GDM1 (cell line): ENCODE measurements at places on chromosomes 5 and 9.
A peak's percentile ranks its signal among the peaks of the same experiment; 100 is the strongest.

DNA sequence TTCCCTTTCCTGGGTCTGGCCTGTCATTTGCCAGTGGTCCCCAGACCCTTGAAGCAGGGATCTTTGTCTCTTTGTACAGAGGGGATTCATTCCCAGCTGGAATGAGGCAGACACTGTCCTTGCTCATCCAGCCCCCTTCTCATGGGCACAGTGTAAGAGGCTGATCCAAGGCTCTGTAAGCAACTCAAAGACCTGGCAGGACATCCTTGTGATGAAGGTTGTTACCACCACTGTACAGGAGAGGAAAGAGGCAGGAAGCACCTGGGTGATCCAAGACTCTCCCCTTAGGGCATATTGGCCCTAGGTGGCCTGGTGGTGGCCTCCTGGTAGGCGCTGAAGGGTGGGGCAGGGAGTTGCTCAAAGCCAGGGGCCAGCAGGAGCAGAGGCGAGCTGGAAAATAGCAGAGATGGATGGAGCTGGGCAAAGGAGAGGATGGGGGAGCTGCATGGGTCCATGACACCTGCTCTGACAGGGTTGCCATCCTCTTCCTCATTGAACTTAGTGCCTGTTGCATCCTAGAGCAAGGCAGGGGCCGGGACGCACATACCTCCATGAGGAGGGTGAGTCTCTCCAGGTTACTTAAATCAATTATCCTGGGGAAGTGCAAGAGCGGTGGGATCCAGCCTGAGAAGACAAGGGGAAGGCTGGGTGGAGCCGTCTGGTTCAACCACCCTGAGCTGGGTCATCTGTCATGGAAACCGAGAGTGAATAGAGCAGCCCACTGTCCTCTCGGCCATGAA lies 9.8 kb upstream of the GADD45G start:
- DNase-seq: no peak

DNA sequence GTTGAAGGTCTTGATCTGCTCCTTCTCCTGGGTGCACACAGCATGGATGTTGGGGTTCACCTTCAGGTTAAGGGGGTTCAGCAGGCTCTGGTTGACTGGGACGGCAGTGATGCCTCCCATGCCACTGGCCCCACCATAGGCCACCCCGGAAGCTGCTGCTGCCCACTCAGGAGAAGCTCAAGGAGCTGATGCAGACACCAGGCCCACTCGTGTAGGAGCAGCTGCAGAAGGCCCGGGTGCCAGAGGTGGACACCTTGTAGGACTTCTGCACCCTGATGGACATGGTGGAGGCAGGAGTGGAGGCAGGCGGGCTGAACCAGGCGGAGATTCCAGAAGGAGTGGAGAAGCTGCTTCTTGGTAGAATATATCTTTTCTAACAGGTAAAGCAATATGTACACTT lies 171.2 kb downstream of the PPP2R2B start:
- no peak for DNase-seq

GRCh38 chr5:127369796-127370195 lies 79.2 kb downstream of the MEGF10 start:
- DNase-seq: no peak

- no peak for DNase-seq
These were observed 187.2 kb upstream of the ZNF462 start for GRCh38 chr9:106675780-106676179.

GRCh38 chr9:89497978-89498851 lies at the start of gene SEMA4D:
TSS of gene SEMA4D (minus strand) at chr9:89498113. CDS start at chr9:89405456, 92,657 bp downstream.
- DNase-seq: peak; percentile 87

GRCh38 chr5:151682240-151682639 lies 4.5 kb downstream of the SPARC start:
- no peak for DNase-seq

DNA sequence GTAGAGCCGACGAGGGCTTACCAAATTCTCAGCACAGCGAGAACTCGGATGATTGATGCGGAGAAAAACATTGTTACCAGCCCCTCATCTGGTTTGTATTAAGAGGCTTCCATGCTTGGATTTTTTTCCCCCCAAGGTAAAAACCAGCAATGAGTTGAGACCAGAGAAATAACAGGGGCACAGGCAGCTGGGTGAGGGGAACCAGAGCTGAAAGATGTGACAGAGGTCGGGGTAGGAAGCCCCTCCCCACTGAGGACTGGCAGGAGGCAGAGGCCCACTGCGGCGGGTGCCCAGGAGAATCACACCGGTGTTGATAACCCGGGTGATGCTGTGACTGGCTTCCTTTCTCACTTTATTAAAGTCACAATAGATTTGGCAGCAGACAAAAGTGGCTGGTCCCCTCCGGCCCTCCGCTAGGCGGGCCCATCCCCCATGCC lies 116.5 kb upstream of the PHYKPL start:
- DNase-seq: no peak

DNA sequence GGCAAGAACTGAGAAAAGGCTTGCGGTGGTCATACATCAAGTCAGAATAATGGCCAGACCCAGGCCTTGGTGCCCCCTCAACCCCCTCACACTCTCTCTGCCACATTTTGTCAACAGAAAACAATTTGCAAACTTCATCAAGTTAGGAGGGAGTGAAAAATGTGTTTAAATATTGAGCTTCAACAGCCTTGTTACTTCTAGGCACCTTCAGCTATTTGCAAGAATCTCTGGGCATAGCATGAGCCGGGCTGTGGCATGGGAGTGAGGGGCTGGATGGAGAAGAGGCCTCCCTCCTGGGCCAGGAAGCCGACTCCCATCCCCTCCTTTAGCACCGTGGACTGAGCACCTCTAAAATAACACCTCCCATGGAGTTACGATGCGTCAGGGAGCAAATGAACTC lies 52.2 kb upstream of the GRHPR start:
- DNase-seq: no peak

DNA sequence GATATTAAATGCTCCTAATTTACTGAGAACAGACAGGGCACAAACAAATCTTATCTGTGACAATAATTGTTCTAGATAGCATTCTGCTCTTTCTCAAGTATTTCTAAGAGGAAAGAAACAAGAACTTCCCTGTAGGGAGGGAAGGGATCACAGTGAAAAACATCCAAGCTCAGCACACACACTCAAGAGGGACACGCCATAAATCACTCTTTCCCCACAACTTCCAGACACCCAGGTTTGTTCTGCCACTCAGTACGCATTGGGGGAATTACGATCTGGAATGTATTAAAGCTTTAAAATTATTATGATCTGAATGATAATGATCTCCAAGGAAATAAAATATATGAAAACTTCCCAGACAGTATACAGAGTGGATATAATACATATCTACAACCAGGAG lies 221.4 kb downstream of the GNA14 start:
- DNase-seq: no peak

GRCh38 chr9:114324492-114324891 lies 1.6 kb downstream of the ORM1 start:
- no peak for DNase-seq

GRCh38 chr5:150486402-150487198 lies 21.3 kb upstream of the NDST1 start:
- DNase-seq: peak; percentile 47

GRCh38 chr5:10457682-10458574 lies 16.2 kb downstream of the ROPN1L start:
- DNase-seq: no peak

GRCh38 chr5:54630738-54631359 lies 113.3 kb downstream of the SNX18 start:
- no peak for DNase-seq

DNA sequence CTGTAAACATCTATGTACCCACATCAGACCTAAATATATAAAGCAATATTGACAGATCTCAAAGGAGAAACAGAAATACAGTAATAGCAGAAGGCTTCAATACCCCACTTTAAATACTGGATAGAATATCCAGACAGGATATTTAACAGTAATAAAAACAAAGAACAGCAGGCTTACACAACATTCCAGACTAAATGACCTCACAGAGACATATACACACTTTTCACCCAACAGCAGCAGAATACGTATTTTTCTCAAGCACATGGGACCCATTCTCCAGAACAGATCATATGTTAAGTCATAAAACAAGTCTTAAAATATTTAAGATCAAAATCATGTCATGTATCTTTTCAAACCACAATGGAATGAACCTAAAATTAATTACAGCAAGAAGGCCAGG lies 76.8 kb downstream of the CAMSAP1 start:
- DNase-seq: no peak

DNA sequence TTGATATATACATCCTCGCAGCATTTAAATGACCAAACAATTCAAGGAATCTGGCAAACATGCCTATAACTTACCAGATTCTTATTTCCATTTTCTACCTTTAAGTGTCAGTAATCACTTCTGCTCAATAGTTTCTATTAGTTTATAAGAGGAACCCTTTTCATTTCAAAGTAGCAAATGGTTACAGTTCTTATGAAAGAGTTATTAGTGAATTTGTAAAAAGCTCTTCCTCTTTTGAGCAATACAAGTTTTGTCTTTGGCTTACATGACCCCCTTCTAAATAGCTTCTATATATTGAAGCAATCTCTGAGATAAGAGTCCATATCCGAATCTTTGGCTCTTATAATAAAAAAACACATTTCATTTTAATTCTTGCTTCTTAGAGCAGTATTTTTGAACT lies 42.0 kb downstream of the ELL2 start:
- DNase-seq: no peak

DNA sequence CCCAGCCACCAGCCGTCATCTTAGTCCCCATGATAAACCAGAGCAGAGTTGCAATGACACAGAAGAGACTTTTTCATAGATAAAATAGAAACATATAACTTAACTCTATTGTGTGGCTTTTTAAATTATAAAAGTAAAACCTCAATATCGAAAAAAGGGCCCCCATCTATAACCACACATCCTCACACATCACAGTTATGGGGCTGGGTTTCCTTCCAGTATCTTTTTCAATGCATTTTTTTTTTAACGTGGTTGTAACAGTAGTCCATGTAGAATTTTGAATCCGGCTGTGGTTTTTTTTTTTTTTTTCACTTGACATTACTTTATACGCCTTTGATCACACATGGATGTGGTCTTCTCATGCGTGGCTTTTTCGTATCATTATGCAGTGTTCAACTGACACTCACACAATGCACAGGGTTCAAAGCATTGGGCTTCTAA lies 77.4 kb downstream of the CFAP77 start:
- DNase-seq: no peak

- no peak for DNase-seq
These were observed 1209.3 kb upstream of the C9orf72 start for GRCh38 chr9:28782630-28783029.

DNA sequence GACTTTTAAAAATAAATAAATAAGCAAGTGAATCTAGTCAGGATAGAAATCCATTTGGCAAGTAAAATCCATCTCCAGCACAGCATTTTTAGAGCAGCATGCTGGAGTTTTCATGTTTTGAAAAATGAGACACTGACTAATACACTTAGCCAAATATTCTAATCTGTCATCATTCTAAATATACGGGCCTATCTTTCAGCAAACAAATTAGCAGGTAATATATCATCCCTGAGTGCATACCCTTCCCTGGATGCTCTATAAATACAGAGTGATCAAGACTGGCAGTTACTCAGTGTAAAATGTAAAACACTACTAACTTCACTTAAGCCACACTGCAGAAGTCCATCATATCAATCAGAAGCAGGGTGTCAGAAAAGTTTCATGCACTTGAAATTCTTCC lies 58.4 kb downstream of the MLLT3 start:
- no peak for DNase-seq

DNA sequence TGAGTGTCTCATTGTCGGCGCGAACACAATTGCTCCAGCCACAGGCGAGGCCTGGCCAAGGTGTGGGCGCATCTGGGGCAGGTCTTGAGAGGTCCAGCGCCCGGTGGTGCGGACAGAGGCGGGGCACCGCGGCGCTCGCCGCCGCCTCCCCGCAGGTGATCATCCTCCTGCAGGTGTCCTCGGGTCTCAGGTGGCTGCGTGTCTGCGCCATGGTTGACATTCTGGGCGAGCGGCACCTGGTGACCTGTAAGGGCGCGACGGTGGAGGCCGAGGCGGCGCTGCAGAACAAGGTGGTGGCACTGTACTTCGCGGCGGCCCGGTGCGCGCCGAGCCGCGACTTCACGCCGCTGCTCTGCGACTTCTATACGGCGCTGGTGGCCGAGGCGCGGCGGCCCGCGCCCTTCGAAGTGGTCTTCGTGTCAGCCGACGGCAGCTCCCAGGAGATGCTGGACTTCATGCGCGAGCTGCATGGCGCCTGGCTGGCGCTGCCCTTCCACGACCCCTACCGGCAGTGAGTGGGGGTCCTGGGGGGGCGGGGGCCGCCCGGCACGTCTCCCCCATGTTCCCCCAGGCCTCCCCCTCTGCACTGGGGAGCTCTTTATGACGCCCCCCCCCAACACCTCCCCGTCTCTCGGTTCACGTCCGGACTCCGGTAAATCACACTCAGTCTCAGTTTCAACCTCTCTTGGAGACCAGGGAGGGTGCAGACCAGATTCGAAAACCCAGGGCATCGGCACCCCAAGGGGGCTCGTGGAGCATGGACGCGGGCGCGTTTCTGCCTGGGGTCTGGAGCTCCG lies 446 bp downstream of the NXNL2 start:
- DNase-seq: no peak

- DNase-seq: no peak
These were observed 470.3 kb upstream of the WWC1 start for GRCh38 chr5:167821151-167821550.

- no peak for DNase-seq
These were observed 21.6 kb downstream of the UBAC1 start for GRCh38 chr9:135939351-135940265.
